ENCODE measurements at places on chromosomes 1 and 21. TPM values are rescaled to one million over a fixed set of nuclear protein-coding genes. Genes with fewer than 3 reads are reported as not detected.

BRDT gene
- total RNA-seq = not detected

CXADR gene
- 0.33 TPM for total RNA-seq

C1QA gene
- 359 TPM for total RNA-seq

GSTM5 gene
- total RNA-seq = 7.6 TPM

TTC39A gene
- 2.5 TPM for total RNA-seq

SYDE2 gene
- total RNA-seq = 119 TPM

ZBED6 gene
- total RNA-seq = 13.8 TPM

AMIGO1 gene
- 8.4 TPM for total RNA-seq

TTLL7 gene
- total RNA-seq = 43.1 TPM

CYP4A22 gene
- 0.19 TPM for total RNA-seq

CHIA gene
- not detected for total RNA-seq

HAO2 gene
- 0.32 TPM for total RNA-seq

TTC22 gene
- total RNA-seq = 0.06 TPM

CHRM3 gene
- 118 TPM for total RNA-seq
